ENCODE measurements at places on chromosomes 6 and 20.

GRCh38 chr6:99993533-99994251 is at the start of gene MCHR2:
Gene MCHR2, minus strand, starts transcription at chr6:99994223. Its CDS starts 38,076 bp downstream, at chr6:99956147.
- DNase-seq = no peak

DNA sequence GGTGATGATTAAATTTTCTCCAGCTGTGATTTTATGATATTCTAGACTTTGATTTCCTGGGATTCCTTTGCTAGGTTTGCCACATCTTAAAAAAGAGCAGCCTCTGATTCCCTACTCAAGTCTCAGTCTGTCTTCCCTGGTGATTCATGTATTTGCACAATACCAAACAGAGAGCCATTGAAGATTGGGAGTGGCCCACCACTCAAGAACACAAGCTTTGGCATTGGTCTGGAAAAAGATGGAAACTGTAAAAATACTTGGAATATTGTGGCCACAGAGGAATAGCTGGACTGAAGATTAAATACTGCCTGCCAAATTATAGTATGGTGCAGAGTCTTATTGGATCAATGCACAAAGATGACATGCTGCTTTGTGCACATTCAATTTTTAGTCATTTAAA is 32.9 kb downstream of the PTCHD4 start:
- no peak for DNase-seq

GRCh38 chr6:113924312-113924723 is 46.6 kb downstream of the HDAC2 start:
- peak; percentile 71 for DNase-seq

- no peak for DNase-seq
Measured at GRCh38 chr20:34180460-34181120, 60.6 kb upstream of the ASIP start.

- no peak for DNase-seq
Measured at GRCh38 chr6:56620229-56620868, 22.3 kb downstream of the DST start.

DNA sequence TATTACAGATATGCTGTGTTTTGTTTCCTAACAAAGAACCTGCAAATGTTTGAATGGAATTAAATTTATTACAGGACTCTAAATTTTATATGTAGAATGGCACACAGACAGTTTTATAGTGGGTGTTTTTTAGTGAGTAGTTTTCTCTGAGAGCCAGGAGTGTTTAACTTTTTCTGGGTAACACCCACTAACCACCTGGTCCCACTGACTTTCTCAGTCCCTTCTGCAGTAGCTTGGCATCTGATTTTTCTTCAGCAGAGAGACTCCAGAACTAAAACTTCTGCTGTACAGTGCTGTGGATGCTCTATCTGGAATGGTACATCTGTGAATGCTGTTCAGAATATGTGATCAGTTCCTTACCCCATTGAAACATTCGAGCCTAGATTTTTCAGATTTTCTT is 6.3 kb downstream of the YWHAB start:
- DNase-seq = no peak

DNA sequence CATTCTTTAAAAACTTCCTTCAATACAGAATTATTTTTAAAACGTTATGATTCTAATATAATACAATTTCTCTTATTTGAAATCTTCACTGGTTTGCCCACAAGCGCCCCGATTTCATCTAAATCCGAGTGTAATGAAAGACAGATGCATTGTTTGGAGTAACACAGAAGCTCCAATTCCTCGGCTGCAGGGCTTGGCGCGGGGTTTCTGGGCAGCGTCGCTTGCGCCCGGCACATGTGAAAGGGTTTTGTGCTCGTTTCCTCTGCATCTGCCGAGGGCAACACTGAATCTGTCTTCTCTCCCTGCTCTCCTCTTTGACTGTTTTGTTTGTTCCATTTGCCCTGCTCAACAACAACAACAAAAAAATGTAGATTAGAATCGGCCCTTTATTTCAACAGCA is 248.6 kb upstream of the QKI start:
- no peak for DNase-seq

GRCh38 chr6:158567871-158568401 is 8.0 kb downstream of the TMEM181 start:
- DNase-seq = no peak

GRCh38 chr6:168097221-168097620 is 18.2 kb upstream of the FRMD1 start:
- no peak for DNase-seq

GRCh38 chr6:29082457-29082856 is 4.7 kb downstream of the OR2B3 start:
- DNase-seq = no peak

- DNase-seq = no peak
Measured at GRCh38 chr20:17568045-17568788, 1.7 kb upstream of the DSTN start.

GRCh38 chr6:30062471-30063178 is 1.6 kb downstream of the POLR1H start:
- DNase-seq = no peak

GRCh38 chr6:170424604-170425126 is 118.1 kb downstream of the FAM120B start:
- no peak for DNase-seq

GRCh38 chr6:163249651-163250101 is 164.8 kb upstream of the QKI start:
- no peak for DNase-seq

- no peak for DNase-seq
Measured at GRCh38 chr6:69580706-69581105, 216.1 kb downstream of the LMBRD1 start.

- DNase-seq = no peak
Measured at GRCh38 chr6:52330470-52330869, 31.5 kb upstream of the PAQR8 start.

DNA sequence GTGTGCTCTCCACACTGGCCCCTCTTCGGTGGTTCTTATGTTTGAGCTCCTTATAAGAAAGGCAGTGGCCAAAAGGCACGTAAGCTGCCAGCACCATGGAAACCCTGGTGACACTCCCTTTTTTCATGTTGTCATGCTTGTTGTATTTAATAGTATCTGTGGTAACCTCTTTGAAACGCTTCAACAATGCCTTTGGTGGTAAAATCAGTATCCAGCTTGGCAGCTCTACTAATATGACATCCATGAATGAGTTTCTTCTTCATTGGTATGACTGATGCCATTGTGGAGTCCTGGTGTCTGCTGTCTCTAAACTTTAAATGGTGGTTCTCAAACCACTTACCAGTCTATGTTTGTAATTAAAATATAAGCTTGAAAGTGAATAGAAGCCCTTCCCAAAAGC is 10.7 kb upstream of the MYLK2 start:
- DNase-seq = no peak
